ENCODE measurements at places on chromosomes 6 and 20. TPM values are rescaled to one million over a fixed set of nuclear protein-coding genes. Genes with fewer than 3 reads are reported as not detected.

Gene MUC22
- total RNA-seq, result not detected

Gene TMEM151B
- total RNA-seq, result not detected

Gene HLA-DQA1
- not detected for total RNA-seq

DNA sequence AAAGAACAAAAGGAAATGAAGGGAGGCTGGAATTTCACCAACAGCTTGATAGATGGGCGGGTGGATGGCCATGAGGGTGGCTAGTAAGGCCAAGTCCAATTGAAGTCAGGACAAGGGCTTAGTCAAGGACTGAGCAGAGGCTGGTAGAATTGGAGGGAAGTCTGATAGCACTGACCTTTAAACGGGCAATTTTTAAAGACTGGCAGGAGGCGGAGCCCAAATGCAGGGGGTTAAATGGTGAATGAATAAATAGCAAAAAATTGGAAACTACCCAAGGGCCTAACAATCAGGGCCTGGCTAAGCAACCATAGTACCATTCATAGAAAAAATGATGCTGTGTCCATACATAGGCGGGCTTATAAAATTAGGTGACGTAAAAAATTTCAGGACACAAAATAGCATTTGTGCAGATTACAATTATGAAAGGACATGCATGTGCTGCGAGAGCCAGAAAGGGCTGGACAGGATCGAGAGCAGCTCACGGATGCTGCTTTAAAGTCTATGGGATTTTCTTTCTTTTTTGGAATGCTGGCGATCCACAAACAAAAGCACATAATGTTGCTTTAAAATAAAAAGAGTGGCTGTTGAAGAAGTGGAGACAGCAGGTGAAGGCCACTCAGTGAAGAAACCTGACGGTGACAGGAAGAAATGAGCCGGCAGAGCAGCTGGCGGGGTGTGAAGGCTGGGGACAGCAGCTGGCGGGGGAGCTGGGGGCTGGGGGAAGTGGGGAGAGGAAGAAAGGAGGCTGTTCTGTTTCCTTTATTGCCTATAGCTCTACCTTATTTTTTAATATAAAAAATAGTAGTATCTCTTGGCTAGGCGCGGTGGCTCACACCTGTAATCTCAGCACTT lies 42.8 kb upstream of the TAF8 start:
- no peak overlapping the region for H3K4me3 ChIP-seq
- H3K27me3 ChIP-seq, result peaks cover 9% of the 10 kb centered on the region
- H3K27ac ChIP-seq, result no peak overlapping the region
- H3K4me1 ChIP-seq, result peaks cover under 1% of the 10 kb centered on the region
- no peaks in the 10 kb centered on the region for H3K36me3 ChIP-seq

GRCh38 chr20:14729390-14729789 lies 392.0 kb upstream of the FLRT3 start:
- H3K27ac ChIP-seq, result no peak overlapping the region
- no peaks in the 10 kb centered on the region for H3K27me3 ChIP-seq
- DNase-seq, result no peak
- H3K4me1 ChIP-seq, result no peaks in the 10 kb centered on the region

DNA sequence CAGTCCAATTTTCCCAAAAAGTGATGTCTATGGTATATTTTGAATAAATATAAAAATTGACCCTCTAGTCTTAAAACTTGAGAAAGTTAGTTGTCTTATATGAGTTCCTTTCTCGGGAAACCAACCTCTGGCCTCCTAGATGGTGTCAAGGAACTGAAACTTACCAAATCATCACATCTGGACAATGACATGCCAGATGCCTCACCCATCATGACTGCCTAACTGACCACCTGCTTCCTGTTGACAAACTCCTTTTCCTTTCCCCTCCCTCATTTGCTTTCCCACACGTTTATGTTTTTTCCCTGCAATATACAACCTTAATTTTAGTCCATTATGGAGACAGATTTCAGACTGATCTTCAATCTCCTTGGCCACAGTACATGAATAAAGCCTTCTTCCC lies 731.0 kb downstream of the EPHA7 start:
- H3K27ac ChIP-seq, result no peak overlapping the region
- no peaks in the 10 kb centered on the region for H3K27me3 ChIP-seq
- peaks cover 4% of the 10 kb centered on the region for H3K36me3 ChIP-seq
- H3K4me1 ChIP-seq, result no peaks in the 10 kb centered on the region

DNA sequence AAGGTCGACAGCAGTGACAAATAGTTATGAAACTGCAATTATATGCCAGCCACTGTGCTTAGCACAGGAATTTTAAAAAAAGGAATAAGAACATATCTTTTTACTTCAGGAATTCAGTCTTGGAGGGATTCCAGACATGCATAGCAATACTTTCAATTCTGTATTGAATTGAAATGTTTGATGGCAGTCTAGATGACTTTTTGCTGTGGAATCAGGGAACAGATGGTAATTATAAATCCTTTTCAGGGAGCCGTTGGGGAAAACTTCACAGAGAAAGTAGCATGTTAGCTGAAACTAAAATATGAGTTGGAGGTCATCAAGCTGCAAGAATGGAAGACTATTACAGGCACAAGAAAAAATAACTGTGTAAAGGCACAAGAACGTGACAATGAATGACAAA lies 74.8 kb downstream of the IMPG1 start:
- H3K36me3 ChIP-seq, result no peaks in the 10 kb centered on the region
- no peaks in the 10 kb centered on the region for H3K4me1 ChIP-seq
- H3K4me3 ChIP-seq, result no peak overlapping the region
- H3K27ac ChIP-seq, result no peak overlapping the region
- no peak for DNase-seq

- no peaks in the 10 kb centered on the region for H3K36me3 ChIP-seq
- H3K4me3 ChIP-seq, result no peak overlapping the region
- no peak overlapping the region for H3K27ac ChIP-seq
These were observed 84.8 kb upstream of the SHLD1 start for GRCh38 chr20:5665417-5665816.

GRCh38 chr6:166556863-166557322 lies 29.6 kb downstream of the RAMACL start:
- DNase-seq, result peak; percentile 68
- no peaks in the 10 kb centered on the region for H3K27me3 ChIP-seq
- H3K4me3 ChIP-seq, result peak overlapping the region; percentile 11

DNA sequence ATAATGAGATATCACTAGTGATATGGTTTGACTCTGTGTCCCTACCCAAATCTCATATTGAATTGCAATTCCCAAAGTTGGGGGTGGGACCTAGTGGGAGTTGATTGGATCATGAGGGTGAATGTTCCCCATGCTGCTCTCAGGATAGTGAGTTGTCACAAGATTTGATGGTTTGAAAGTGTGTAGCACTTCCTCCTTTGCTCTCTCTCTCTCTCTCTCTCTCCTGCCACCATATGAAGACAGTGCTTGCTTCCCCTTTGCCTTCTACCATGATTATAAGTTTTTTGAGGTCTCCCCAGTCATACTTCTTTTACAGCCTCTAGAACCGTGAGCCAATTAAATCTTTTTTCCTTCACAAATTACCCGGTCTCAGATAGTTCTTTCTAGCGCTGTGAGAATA lies 1002.0 kb upstream of the ADGRB3 start:
- no peak overlapping the region for H3K4me3 ChIP-seq
- no peak for DNase-seq
- H3K27ac ChIP-seq, result no peak overlapping the region

DNA sequence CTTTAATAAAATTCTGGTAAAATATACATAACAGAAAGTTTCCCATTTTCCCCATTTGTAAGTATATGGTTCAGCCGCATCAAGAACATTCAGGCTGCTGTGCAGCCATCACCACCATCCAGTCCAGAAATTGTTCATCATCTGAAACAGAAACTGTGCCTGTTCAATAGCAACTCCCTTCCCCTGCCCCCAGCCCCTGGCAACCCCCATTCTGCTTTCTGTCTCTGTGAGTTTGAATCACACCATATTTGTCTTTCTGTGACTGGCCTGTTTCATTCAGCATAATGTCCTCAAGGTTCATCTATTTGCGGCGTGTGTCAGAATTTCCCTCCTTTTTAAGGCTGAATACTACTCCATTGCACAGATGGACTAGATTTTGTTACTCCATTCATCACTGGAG lies 19.1 kb downstream of the VSTM2L start:
- H3K4me3 ChIP-seq, result no peak overlapping the region
- no peak overlapping the region for H3K27ac ChIP-seq
- no peaks in the 10 kb centered on the region for H3K36me3 ChIP-seq
- peaks cover 60% of the 10 kb centered on the region for H3K27me3 ChIP-seq
- H3K4me1 ChIP-seq, result no peaks in the 10 kb centered on the region

Data from HFFc6 (cell line).